NCI-H1092 (cell line): ENCODE measurements at places on chromosomes 12 and 14.

DNA sequence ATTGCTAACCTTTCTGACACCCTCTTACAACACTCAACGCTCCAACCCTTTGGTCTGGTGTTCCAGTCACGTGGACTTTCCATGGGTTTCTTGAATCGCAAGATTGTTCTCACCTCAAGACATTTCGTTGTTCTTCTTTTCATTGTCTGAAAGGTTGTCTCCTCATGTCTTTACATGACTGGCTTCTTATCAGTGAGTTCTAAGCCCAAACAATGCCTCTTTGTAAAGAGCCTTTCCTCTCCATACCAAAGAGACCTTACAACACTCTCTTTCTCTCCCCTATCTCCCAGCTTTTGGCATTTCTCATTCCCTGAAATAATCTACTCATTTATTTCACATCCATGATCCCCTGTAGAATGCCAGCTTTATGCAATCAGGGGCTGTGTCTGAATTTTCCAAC, 1144.8 kb downstream of the AACS start:
- DNase-seq: no peak

DNA sequence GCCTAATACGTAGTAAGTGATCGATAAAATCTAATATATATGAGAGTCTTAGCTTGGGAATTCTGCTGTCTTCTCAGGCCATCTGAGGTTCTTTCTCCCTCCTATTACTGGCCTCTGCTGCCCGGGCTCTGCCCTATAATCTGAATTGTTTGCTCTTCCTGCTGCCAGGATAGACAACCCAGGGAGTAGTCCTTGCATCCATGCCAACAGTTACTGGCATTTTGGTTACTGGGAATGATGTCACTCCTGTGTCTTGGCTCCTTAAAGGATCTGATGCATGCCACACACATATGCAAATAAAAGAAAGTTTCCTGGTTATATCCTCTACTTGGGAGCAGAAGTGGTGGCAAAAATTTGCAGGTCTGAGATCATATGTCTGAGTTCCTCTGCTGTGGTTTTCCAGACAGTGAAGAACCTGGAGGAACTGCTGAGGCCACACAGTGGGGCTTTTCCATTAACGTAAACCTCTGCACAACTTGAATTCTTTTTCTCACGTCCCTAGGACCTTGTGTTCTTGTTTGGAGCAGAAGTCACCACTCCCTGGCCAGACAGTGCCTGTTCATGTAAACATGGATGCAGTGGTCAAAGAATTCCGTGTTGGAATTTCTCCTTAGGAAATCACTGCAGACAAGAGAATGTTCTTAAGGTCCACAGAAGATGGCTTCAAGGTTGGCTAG, 320.6 kb upstream of the TBX3 start:
- no peak for DNase-seq

DNA sequence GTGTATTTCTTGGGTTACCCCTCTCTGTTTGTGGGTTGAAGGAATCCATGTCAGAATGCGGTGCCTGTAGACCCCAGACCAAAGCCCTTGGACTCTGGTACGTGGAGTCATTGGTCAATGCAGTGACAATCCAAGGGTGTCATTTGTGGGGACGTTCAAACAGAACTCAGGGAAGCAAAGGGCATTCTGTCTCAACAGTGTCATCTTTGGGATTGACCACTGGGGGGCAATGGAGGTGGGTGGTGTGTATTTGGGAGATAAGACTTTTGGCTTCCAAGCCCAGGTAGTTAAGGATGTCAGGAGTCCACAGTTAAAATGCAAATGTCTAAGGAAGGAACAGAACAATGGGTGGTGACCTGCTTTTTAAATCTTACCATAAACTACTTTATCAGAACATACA, 54.6 kb upstream of the CCDC175 start:
- peak; percentile 9 for DNase-seq

DNA sequence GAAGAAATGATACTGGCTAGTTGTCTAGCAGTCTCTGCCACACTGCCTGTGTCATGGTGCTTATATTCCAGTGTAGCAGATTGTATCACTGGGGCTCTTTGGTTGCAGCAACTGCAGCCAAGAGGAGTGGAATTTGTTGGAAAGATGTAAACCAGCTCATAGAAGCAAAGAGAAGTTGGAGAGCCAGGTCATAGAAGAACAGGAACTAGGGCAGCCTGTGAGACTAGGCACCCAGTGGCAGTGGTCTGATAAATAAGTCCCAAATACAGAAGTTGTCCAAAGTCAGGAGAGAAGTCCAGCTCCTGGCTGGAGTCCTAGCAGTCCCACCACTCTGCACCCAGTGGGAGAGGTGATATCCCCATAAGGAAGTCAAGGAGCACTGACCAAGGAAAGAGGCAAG, 172.5 kb upstream of the ARID2 start:
- no peak for DNase-seq

DNA sequence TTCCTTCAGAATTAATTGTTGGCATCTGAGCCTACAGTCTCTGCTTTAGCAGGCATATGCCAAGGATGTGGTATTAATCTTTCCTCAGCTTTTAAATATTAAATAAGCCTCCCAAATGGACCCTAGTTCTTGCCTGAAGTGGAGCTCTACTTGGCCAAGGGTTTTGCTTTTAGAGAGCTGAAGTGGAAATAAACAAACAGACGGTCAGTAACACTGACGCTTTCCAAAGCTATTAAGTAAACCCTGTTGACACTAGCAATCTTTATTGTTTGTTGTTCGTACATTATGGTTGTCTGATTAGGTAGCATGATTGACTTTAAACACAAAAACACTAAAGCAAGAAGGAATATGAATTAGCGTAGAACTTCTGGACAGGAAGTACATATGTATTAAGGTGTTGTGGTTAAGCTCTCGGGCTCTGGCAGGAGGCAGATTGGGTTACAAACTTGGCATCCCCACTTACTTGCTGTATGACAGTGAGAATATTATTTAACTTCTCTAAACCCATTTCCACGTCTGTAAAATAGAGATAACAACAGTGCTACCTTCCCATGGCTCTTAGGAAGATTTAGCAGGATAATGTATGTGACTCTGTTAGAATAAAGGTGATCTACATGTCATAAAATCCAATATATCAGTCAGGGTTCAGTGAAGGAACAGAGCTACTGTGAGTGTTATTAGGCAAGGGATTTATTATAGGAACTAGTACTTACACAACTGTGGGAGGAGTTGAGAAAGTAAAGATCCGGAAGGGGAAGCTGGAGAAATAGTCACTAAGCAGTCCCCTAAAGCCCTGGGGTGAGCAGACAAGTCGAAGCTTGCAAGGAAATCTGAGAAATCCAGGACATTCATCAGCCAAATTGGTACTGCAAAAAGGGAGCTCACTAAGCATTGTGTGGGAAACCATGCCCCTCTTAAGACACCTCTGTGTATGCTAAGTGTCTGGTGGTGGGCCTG, 92.2 kb upstream of the ATF7IP start:
- DNase-seq: peak; percentile 76

DNA sequence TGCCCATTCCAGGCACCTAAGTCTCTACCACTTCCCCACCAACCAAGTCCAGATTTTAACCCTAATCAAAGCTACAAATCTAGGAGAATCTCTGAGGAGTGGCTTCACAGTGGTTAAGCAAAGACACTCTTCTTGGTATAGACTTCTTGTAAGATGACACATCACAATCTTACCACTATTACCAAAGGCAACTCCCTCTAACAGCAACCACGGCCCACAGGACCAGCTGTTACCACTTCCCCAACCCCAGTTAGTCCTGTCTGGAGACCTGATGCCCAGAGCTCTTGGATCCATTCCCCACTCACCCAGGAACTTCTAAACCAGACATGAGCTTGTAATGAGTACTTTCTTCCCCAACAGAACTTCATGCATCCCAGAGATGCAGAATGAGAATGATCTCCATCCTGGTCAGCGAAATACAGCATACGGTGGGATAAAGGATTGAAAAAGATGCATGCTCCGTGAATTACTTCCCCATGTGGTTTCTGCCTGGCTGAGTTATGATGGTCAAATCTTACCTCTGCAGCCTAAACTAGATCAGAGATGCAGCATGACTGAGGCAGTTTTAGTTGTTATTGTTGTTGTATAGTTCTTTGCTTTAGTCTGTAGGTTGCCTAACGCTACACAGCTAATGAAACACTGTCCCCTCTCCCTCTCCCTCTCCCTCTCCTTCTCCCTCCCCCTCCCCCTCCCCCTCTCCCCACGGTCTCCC, 87.7 kb upstream of the FOXN3 start:
- no peak for DNase-seq

DNA sequence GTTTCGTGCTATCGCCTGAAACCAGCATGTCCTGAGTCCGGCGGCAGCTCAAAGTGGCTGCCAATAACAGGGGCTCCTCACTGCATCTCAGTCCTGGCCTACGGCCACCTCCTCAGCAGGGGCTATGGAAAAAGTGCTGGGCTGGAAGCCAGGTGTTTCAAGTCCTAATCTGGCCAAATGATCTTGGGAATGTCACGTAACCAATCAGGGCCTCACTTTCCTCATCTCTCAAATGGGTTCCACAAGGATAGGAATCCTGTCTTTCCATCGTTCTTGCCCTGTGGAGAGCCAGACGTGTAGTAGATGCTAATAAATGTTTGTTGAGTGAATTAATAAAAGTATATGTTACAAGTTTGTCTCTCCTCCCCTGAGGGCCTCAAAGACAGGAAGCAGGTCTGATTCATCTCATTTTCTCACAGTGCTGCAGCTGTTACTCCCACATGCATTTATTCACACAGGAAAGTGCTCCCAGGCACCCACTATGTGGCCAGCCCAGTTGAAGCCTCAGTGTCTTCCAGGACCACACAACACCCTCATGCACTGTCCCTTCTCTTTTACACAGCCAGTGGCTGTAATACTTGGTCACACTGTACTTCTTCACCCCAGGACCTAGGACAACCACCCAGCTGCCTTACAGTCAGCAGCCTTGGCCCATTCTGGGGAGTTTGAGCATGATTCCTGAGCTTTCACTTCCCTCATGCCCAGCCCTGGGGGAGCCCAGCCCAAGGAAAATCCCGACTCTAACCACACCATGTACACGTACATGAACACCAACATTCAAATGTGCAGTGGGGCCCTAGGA, 5.0 kb downstream of the CMKLR1 start:
- DNase-seq: no peak

DNA sequence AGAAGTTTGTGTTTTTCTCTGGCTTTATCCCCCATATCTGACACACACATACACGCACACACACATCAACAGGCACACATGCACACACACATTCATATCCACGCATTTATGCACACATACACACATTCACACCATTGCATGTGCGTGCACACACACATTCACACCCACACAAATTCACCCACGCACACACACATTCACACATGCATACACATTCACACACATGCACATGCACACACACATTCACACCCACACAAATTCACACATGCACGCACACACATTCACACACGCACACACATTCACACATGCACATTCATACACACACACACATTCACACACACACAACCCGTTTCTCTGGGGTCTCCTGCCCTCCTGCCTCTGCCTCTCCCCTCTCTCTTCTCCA, 264.2 kb downstream of the BCL11B start:
- DNase-seq: no peak

- DNase-seq: no peak
These were observed 477.1 kb downstream of the FSCB start for GRCh38 chr14:44029933-44030332.

GRCh38 chr12:42473561-42473960, 116.0 kb downstream of the PRICKLE1 start:
- no peak for DNase-seq

- DNase-seq: no peak
These were observed 14.2 kb downstream of the CEP128 start for GRCh38 chr14:80927083-80927989.

DNA sequence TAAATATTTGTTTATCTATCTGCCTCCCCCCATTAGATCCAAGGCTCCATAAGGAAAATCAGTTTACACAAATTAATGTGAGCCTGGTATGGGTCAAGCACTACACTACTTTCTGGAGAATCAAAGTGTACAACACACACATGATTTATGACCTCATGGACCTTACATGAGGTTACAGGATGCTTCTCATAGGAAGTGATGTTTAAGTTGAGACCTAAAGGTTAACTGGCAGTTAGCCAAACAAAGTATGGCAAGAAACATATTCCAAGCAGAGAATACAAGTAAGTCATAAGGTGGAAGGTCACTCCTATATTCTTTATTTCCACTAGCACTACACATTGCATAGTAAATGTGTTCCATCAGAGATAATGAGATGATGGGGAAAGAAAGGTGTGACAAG, 39.2 kb downstream of the OSBPL8 start:
- no peak for DNase-seq

- DNase-seq: no peak
These were observed 59.2 kb downstream of the TRIM9 start for GRCh38 chr14:51035611-51036192.

DNA sequence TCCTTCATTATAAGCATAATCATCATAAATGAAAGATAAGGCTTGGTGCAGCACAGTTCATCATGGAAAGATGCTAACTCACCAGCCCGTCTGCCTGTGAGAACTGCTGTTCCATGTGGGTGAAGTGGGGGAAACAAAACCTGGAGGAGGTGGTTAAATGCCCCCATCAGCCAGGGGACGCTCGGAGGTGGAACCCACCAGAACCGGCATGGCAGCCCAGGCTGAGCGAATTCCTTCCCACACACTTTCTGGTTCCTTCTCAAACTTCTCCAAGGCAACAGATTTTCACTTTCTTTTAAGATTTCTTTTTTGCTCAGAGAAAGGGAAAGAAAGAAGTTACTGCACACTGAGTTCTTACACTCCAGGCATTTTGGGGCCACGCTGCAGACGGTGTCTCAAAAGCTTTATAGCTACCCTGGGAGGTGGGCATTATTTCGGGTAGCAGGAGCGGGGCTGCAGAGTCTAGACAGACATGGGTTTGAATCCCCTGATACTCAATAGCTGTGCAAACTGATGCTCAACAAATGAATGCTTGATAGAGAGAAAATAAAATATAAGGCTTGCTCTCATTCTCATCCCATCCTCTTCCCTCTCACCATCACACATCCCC, 190.7 kb downstream of the BCL11B start:
- no peak for DNase-seq

- no peak for DNase-seq
These were observed 163.1 kb downstream of the DICER1 start for GRCh38 chr14:94994245-94994644.

- peak; percentile 29 for DNase-seq
These were observed 5.0 kb upstream of the SETD1B start for GRCh38 chr12:121798787-121799155.

- no peak for DNase-seq
These were observed 40.8 kb downstream of the RPS6KA5 start for GRCh38 chr14:91019673-91020072.

- no peak for DNase-seq
These were observed 16.5 kb upstream of the OR10AD1 start for GRCh38 chr12:48219631-48220030.

DNA sequence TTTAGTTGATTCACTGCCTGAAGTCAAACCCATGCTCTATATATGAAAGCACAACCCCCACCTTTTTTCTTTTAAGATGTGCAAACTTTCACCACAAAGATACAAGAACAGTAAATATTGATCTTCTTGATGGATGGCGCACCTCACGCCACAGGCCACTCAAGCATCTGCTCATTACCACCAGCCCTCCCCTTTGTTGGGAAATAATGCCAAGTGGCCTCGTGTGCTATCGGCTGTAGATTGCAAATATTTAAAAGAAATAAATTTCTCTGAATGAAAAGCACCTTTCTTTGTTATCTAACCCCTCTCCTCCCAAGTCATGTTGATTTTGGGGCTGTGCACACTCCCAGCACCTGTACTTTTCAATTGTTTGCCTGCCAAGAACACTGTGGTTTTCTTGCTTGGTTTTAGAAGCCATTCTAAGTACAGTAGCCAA, 122.7 kb downstream of the C12orf42 start:
- DNase-seq: peak; percentile 78

- peak; percentile 15 for DNase-seq
These were observed 13.1 kb downstream of the COPZ1 start for GRCh38 chr12:54337854-54338650.

GRCh38 chr14:68884031-68885030, 91.5 kb upstream of the ZFP36L1 start:
- peak; percentile 60 for DNase-seq

- DNase-seq: no peak
These were observed 17.5 kb upstream of the MMP17 start for GRCh38 chr12:131810726-131811125.
